ENCODE measurements at places on chromosomes 11 and 22.

DNA sequence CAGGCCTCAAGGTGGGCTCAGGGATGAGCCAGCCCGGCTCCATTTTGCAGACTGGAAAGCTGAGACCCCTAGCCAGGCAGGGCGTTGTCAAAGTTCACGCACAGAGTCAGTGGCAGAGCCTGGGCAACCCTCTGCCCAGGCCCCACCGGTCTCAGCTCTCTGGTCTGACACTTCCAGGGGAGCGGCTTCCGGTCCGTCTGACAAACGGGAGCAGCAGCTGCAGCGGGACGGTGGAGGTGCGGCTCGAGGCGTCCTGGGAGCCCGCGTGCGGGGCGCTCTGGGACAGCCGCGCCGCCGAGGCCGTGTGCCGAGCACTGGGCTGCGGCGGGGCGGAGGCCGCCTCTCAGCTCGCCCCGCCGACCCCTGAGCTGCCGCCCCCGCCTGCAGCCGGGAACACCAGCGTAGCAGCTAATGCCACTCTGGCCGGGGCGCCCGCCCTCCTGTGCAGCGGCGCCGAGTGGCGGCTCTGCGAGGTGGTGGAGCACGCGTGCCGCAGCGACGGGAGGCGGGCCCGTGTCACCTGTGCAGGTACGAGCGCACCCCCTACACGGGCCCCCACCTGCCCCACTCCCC, 36.0 kb downstream of the CD6 start:
- DNase-seq: no peak

GRCh38 chr22:45997077-45997776, 20.3 kb upstream of the WNT7B start:
- DNase-seq: peak; percentile 94

GRCh38 chr11:84906995-84907394, 720.1 kb downstream of the DLG2 start:
- no peak for DNase-seq

DNA sequence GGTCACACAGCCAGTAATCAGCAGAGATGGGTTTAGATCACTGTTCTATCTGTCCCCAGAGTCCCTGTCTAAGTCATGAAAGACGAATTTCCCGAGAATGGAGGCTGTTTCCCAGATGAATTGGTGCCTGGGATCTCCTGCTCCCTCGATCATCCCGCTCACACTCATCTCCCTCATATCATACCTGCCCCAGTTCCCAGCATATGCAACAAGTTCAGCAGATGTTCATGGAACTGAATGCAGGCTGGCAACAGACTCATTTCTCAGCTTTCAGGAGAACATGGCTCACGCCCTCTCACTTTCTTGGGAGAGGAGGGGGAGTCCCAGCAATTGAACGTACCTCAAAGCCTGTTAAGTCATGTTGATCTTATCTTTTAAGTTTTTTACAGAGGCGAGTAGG, 22.1 kb downstream of the CD6 start:
- no peak for DNase-seq

DNA sequence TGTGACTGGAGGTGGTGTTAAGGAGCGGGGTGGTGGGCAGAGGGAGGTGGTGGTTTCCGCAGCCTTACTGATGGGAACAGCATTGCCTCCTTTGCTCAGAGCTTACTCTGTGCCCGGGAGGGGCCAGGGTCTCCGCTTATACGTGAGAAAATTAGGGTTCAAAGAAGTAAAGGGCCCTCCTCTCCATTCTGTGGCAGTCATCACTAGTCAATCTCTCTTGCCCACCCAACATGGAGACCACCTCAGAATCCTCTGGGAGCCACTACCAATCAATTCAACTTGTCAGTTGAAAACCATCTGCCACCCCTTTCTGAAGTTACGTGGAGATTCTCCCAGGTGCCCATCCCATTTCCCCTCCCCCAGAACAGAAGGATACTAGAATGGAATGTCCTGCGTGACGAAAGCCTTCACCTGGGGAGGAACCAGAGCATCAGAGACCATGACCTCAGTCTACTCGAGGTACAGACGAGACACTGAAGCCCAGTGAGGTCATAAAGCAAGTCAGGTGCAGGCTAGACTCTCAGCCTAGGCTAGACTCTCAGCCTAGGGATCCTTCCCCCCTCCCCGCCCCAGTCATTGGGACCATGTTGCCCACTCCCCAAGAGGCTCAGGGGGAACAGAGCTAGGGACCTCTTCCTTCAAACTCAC, 2.0 kb downstream of the SELENOM start:
- no peak for DNase-seq

- no peak for DNase-seq
These were observed at the start of gene VWCE for GRCh38 chr11:61294717-61295595. VWCE (minus strand) TSS chr11:61295316; CDS start chr11:61295037, 279 bp downstream.

DNA sequence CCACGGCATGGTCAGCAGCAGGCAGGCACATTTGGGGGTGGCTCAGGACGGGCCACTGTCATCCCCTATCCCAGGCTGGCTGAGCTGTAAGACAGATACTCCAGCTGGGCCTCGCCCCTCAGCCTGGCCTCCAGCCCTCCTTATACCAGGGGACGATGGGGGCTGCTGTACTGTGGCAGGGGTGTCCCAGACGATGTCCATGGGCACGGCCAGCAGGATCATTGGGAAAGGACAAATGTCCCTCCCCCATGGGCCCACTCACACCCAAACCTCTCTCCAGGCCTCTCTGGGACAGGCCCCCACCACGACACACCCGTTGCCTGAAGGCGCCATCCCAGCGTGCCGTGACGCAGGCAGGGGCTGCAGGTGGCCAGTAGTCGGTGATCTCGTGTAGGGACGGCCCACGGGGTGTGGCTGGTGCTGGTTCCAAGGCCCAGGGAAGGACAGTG, 1.5 kb upstream of the IL17REL start:
- peak; percentile 78 for DNase-seq

DNA sequence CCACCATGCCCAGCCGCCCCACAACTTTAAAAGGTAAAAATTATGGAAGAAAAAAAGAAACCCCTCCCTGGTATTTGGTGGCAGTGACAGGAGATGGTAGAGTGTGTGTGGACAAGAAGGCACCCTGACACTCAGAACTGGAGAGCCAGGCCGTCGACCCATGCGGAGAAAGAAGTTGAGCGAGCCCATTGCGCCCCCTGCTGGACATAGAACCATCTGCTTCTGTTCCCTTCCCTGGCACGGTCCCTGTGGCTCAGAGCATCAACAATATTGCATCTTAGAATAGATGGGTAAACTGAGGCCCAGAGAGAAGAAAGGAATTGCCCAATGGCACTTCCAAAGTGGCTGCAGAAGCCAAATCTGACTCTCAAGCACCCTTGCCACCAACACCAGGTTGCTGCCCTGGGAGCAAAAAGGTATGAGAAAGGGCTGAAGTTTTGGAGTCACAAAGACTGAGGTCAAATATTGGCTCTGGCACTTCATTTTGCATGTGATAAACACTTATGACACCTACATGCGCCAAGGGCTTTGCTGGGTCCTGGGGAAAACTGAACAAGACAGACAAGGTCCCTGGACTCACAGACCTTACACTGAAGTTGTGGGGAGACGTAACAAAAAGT, 8.6 kb downstream of the MRPL11 start:
- no peak for DNase-seq

DNA sequence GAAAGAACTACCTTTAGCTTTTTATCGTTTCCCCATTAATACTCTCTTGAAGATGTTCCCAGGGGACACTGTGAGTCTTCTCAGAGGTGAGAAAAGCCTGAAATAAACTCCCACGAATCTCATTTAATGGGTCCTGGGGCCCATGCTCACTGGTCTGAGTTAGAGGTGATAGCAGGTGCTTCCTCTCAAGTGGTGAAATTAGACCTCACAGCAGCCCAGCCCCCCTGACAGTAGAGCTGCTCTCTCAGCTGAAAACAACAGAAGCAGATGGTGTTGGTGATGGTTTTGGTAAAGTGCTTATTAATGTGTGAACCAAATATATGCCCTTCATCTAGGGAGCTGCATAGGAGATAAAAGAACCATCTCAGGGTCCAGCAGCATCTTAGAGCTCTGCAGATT, 76.8 kb upstream of the VPREB1 start:
- no peak for DNase-seq

GRCh38 chr11:16512899-16513241, 156.5 kb upstream of the SOX6 start:
- DNase-seq: no peak

GRCh38 chr22:22156716-22157347, 87.8 kb upstream of the VPREB1 start:
- no peak for DNase-seq

GRCh38 chr22:41982865-41983264, 13.6 kb downstream of the SEPTIN3 start:
- no peak for DNase-seq

- DNase-seq: peak; percentile 20
These were observed 6.3 kb upstream of the CTSD start for GRCh38 chr11:1770061-1770460.

GRCh38 chr11:64358536-64358906, 441 bp upstream of the RPS6KA4 start:
- no peak for DNase-seq

- DNase-seq: peak; percentile 45
These were observed 22.9 kb upstream of the FGF3 start for GRCh38 chr11:69841859-69842698.

GRCh38 chr22:46031066-46031465, 54.1 kb upstream of the WNT7B start:
- DNase-seq: peak; percentile 85

DNA sequence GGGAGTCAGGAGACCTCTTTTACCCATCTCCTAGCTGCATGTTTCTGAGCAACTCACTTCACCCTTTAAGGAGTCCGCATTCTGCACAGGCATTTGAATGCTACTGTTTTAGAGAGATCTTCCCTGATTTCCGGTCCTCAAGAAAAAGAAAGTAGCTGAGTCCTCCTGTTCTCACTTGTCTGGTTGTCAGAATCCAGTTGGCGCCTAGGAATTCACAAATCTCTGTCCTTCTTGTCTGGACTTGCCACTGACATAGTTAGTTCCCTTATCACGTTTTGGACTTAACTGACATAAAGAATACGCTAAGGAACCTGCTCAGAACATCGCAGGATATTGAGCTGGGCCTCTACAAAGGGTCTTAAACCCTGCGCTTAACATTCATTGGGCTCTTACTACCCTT, 61.3 kb upstream of the OR5P2 start:
- DNase-seq: no peak

DNA sequence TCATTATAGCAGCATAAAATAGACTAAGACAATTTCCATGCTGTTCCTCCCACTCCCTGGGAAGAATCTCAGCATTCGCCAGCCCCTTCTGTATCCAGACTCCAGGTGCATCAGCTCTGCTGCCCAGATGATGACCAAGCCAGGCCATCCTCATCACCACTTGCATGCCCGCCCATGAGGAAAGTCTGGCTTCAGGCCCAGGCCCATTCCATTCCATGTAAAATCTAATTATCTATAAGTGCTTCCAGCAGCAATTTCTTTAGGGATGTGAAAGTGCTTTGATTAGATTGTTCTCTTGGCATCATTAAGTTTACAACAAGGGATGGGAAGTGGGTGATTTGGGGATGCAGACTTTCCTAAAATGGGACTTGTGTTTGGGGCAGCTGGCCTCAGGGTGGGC, 100.3 kb downstream of the INSC start:
- DNase-seq: no peak

- no peak for DNase-seq
These were observed 5.2 kb downstream of the SCYL1 start for GRCh38 chr11:65530157-65530496.

- DNase-seq: no peak
These were observed 555.4 kb downstream of the NTM start for GRCh38 chr11:131925829-131926228.

Data from mesenteric fat pad (tissue), 1 donor.